Stimulated activated CD8-positive, alpha-beta memory T cell treated with anti-CD3 and anti-CD28 coated beads, Interleukin-7, amount 100 ng/mL, for 1 hour (primary cell): ENCODE measurements at places on chromosomes 13 and 19.

- no peak for DNase-seq
These were observed 10.3 kb downstream of the RASA3 start for GRCh38 chr13:114122127-114122511.

GRCh38 chr13:53408847-53409568 is 380.4 kb downstream of the OLFM4 start:
- DNase-seq = no peak

GRCh38 chr19:8259922-8260247 is 48.3 kb downstream of the CD320 start:
- DNase-seq = no peak

GRCh38 chr13:70043685-70044084 is 63.9 kb upstream of the ATXN8OS start:
- DNase-seq = no peak

DNA sequence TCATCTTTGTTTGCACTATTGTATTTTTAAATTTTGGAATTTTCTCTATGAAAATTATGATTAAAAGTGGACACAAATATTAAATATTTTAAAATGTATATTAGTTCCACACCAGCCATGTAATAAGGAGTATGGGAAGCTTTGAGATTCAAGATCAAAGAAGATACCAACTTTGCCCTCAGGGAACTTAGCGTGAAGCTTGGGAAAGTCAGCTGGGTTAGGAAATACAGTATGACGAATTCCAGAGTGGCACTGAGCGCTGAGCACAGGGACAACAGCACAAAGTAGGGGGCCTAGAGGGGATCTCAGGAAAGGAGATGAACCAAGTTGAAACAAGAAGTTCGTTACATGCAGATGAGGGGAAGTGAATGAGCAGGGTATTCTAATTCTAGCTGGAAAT is 76.9 kb upstream of the SHISA2 start:
- DNase-seq = no peak

DNA sequence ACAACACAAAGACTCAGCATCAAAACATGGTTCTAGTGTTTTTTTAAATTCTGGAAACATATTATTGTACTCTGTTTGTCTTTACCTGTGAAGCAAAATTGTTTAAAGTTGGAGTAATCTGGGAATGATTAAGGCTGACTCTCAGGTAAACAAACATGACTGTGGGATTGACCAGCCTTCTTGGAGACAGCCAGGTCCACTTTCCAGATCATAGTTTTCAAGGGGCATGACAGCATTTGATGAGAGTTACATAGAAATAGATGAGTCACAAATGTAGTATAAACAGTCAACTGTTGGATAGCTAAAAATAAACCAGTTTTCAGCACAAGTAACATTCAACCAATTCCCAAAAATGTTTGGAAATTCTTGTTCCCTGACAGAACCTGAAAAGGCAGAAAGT is 1680.9 kb downstream of the OLFM4 start:
- DNase-seq = no peak

DNA sequence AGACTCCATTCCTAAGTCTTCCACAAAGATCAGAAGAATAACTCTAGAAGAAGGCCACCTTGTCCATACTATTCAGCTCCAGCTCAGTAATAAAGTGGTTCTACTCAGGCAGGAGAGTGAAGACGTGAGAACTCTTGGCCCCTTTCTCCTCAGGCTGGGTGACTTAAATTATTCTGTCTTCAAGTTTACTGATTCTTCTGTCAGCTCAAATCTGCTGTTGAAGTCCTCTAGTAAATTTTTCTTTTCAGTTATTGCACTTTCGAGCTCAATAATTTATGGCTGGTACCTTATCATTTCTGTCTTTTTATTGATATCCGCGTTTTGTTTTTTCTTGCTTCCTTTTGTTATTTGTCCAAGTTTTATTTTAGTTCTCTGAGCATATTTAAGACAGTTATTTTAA is 922.3 kb upstream of the PCDH9 start:
- DNase-seq = no peak

- no peak for DNase-seq
These were observed 19.6 kb downstream of the FRY start for GRCh38 chr13:32051156-32051555.

- no peak for DNase-seq
These were observed 30.1 kb upstream of the METTL21C start for GRCh38 chr13:102724923-102725322.

- DNase-seq = peak; percentile 31
These were observed 180.6 kb downstream of the FOXO1 start for GRCh38 chr13:40485611-40486517.

DNA sequence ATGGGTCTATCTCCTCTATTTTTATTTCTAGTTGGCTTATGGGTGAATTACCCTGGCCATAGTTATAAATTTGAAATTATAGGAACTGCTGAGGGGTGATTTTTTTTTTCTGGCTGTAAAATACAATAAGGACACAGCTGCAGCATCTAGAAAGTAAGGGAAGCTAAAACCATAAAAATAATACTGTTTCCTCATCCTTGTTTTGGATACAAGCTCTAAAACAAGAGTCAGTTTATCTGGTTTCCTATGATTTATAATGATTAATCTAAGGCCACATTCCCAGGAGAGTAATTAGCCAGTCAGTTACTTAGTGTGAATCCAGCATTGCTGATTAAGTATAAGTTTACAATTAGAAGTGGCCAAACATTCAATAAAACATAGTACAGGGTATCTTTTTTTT is 219.1 kb upstream of the NBEA start:
- DNase-seq = no peak

DNA sequence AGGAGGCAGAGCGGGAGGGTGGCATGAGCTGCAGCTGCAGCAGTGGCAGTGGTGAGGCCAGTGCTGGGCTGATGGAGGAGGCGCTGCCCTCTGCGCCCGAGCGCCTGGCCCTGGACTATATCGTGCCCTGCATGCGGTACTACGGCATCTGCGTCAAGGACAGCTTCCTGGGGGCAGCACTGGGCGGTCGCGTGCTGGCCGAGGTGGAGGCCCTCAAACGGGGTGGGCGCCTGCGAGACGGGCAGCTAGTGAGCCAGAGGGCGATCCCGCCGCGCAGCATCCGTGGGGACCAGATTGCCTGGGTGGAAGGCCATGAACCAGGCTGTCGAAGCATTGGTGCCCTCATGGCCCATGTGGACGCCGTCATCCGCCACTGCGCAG is 2.0 kb downstream of the EGLN2 start:
- no peak for DNase-seq

GRCh38 chr13:35850569-35850968 is 280.6 kb downstream of the DCLK1 start:
- DNase-seq = no peak

DNA sequence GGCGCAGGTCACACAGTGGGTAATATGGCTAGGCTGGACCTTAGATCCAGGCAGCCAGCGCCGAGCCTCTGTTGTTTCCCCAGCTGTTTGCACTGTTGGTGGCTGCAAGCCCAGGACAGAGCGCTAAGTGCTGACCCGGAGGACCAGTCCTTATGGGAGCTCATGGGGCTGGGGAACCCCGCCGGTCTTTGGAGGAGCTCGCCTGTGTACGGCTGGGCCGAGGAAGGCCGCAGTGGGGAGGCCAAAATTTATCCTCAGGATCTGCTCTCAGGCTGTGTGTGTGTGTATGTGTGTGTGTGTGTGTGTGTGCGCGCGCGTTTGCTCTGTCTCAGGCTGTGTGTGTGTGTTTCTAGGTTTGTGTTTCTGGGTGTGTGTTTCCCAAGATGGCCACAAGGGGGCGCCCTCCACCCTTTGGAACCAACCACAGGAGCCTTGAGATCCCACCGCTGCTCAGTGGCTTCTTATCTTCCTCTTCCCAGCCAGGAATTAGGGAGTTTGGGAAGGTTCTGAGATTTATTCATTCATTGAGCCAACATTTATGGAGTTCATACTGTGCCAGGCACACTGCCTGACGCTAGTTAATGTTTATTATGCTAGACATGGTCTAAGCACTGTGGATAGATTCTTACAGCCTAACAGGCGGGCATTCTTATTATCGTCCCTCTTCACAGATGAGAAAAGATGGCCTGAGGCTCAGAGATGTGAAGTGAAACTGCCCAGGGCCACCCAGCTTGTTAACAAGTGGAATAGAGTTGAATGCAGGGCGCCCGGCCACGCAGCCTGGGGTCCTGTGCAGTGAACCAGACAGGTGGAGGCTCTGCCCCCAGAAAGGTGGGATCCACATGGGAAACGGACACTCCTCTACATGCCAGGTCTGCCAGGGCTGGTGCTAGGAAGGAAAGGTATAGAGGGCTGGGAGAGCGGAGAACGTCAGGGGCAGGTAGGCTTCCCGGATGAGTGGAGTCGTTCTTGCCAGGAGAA is 13.0 kb downstream of the PGLYRP1 start:
- peak; percentile 30 for DNase-seq

GRCh38 chr13:98576963-98577835 is at the start of gene STK24:
Gene STK24 (minus strand): TSS chr13:98577107. CDS start chr13:98576786, 321 bp downstream.
- DNase-seq = no peak

DNA sequence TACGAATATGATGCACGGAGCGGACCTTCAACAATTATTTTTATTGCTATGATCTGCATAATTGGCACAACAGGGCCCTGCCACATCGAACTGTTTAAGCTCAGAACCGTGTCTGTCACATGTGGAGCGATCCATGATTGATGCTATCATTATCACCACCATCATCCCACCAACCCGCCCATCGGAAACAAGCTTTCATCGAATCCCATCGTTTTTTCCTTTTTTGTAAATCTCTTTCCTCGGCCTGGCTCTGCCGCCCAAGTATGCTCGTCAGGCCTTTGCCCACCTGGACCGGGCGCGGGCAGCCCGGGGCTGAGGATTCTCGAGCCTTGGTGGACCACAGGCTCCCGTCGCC is 533 bp upstream of the DCAF15 start:
- DNase-seq = no peak

DNA sequence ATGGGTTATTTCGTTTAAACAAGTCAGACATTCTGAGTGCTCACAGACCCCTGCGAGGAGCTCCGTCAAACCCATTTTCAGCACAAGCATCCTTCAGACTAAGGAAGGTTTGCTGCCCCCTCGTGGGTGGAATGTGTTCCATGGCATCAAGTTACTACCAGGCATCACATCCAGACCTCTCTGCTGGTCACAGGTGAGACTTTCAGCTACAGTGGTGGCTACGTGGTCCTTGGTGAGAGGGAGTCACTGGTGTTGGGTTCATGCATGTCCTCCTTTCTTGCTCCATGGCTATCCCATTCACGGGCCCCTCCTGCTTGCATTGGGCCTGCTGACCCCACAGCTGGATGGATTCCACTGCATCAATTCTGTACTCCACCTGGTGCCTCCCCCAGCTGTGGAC is 9.1 kb upstream of the LILRB5 start:
- DNase-seq = peak; percentile 18

DNA sequence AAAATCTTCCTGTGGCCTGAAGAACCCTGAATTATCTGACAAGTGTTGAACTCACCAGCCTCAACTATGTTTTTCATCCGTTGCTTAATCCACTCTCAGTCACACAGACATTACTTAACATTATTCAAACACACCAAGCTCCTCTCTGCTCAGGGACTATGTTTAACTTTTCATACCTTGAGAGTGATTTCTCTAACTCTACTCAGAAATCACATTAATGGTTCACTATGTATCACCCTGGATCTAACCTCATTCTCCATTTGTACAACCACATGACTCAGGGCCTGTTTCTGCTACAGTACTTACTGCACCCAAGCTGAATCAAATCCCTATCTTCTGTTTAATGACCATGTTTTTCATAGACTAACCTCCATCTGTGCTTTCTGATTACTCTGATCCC is 553.7 kb upstream of the PRR20A start:
- no peak for DNase-seq

DNA sequence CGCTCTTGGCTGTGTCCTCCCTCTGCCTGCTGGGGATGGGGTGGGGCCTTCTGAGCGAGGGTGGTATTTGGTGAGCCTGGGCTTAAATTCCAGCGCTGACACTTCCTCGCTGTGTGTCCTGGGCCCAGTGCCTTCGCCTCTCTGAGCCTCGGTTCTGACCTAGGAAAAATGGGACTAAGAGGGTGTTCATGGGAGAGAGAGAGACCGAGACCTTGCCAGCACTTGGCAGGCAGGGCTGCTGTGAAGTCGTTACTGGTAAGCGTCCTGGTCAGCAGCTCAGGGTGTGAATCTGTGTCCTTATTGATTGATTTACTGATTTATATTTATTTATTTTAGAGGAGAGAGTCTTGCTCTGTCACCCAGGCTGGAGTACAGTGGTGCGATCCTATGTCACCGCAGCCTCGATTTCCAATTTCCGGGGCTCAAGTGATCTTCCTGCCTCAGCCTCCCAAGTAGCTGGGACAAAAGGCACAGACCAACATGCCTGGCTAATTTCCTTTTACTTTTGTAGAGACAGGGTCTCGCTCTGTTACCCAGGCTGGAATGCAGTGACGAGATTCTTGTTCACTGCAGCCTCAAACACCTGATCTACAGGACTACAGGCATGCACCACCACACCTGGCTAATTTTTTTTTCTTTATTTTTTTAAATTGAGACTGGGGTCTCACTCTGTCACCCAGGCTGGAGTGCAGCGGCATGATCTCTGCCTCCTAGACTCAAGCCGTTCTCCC is 2.4 kb downstream of the PKN1 start:
- no peak for DNase-seq

GRCh38 chr19:9865732-9866501 is 30.8 kb downstream of the PIN1 start:
- DNase-seq = no peak

DNA sequence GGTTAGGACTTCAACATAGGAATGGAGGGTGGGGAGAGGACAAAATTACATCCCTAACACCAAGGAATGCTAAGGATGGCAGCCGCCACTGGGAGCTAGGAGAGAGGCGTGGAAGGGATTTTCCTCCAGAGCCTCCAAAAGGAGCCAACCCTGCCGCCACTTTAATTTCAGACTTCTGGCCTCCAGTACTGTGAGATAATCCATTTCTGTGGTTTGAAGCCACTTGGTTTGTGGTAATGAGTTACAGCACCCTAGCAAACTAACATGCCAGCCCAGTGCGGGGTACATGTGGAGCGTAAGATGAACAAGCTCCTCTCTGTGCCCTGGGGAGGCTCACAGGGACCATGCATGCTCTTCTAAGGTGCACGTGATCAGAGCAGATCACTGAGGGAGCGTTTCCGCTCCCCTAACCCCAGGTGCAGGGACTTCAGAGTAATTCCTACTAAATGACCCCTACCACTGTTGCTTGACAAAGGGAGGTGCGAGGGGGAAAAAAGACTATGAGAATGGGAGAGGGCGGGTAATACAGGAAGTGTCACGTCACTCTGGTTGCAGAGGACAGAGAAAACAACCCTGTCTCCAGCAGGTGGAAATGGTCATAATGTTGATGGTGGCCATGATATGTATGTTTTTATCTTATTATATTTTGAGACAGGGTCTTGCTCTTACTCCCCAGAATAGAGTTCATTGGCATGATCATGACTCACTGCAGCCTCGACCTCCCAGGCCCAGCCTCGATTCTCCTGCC is 12.0 kb downstream of the FPR1 start:
- no peak for DNase-seq

- DNase-seq = no peak
These were observed 3.4 kb downstream of the NUMBL start for GRCh38 chr19:40686882-40687524.

GRCh38 chr13:93794197-93794885 is 567.7 kb downstream of the GPC6 start:
- DNase-seq = no peak

DNA sequence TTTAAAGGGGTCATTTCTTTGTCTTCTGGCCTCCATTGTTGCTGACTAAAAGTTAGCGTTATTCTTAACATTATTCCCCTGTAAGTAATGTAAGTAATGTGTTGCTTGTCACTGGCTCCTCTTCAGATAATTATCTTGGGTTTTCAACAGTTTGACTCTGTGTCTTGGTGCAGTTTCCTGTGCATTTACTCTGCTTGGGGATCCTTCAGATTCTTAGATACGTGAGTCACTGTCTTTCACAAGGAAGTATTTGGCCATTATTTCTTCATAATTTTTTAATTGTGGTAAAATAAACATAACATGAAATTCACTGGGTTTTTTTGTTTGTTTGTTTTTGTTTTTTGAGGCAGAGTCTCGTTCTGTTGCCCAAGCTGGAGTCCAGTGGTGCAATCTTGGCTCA is 13.5 kb upstream of the OR7D2 start:
- DNase-seq = no peak
